ENCODE measurements at places on chromosomes 11 and 22.

- ATAC-seq = peak; percentile 48
Observed at GRCh38 chr11:117807482-117808327, 10.7 kb upstream of the DSCAML1 start.

DNA sequence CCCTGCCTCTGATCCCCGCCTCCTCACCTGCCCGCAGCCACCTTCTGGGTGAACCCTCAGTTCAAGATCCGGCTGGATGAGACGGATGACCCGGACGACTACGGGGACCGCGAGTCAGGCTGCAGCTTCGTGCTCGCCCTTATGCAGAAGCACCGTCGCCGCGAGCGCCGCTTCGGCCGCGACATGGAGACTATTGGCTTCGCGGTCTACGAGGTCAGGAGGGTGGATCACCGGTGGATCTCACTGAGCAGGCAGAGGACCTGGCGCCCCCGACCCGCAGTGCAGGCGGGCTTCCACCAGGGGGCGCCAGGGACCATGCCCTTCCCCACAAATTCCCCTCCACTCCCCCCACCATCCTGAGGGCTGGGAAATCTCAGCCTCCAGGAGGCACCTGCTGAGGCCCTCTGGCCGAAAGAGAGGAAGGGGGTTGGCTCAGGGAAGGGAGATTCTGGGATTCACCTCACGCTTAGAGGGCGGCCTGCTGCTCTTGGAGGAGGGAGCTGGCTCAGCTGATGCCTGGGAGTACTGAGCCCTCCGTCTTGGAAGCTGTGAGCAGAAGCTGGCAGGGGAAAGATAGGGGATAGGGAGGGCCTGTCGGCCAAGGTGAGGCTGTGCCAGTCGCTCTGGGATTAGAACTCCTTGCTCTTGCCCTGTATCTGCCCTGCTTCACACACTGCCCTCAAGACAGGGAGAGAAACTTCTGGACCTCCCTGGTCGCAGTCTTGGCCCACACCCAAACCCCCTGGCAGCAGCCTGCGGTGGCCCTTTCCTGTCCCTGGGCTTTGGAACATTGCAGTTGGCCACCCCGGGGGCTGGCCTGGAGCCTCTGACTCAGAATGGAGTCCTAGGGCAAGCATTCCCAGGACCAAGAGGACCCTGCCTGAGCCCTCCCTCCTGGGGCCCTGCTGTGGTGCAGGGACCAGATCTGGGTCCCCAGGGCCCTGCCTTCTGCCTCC is 23.2 kb downstream of the CAPN1 start:
- ATAC-seq = no peak

DNA sequence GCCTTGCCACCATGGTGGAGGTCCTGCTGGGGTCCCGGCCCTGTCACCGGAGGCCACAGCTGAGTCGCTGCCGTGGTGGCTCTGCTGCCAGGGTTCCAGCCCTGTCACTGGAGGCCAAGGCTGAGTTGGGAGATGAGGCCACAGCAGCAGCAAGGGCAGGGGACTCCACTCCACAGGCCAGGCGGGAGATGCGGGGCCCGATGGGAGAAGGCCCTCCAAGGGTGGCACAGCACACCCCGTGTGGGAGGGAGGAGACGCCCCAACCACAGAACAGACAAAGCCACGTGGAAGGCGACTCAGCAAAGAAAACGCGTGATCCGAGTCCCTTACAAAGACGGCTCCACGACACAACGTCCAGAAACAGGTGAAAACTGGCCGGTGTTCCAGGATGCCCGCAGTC is 159.3 kb downstream of the BRD1 start:
- ATAC-seq = no peak

DNA sequence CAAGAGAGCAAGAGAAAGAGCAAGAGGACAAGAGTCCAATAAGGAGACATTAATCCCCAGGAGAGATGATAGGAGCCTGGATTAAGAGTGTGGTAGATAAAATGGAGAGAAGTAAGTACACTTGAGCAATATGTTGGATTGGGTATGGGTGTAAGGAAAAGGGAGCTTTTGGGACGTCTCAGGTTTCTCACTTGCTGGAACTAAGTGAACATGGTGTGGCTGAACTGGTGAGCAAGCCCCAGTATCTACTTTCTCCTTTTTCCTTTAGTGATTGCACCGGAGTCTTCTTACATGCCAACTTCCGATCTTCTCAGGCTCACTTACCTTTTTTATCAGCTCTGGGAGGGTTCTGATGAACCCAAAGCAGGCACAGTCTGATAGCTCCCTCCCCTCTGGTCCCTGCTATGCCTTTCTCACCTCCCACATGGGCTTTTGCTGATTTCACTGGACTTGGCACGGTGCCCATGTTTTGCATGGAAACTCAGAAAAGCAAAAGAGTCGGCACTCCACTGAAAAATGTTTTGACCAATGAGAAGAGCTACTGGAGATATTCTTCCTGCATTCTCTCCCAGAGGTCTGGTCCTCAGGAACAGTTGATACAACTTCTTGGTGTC is 14.5 kb upstream of the APLNR start:
- ATAC-seq = no peak

DNA sequence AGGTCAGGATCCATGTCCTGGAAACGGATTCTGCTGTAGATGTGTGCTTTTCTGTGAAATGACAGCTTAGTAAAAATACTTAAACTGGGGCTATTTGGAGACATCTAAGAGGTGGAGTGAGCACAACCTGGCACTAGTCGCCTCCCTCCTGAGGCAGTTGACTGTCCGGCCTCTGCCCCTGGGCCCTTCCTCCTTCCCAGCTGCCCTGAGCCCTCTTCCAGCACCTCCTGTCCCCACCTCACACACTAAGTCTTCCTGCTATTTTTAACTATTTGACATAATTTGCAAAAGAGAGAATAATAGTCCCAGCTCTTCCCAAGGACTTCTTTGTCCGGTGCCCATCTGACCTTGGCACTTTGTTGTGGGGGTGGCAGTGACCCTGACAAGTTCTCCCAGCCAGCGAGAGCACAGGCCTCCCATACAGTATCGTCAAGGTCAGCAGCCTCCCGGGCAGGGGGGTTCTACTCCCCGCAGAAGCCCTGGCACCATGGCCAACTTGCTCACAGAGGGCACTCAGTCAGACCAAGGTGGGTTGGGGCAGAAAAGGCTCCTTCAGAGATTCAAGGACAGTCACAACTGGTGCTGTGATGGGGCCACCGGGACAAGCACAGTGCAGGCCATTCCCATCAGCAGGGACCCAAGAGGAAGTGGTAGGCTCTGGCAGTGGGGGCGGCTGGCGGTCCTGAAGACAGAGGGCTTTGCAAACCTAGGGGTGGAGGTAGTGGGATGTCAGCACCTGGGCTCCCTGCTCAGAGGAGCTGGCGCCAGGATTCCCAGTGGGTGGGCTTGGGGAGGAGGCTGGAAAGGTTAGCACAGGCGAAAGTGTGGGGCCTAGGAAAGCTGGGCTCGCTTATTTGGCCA is 5.5 kb upstream of the NEAT1 start:
- ATAC-seq = no peak

DNA sequence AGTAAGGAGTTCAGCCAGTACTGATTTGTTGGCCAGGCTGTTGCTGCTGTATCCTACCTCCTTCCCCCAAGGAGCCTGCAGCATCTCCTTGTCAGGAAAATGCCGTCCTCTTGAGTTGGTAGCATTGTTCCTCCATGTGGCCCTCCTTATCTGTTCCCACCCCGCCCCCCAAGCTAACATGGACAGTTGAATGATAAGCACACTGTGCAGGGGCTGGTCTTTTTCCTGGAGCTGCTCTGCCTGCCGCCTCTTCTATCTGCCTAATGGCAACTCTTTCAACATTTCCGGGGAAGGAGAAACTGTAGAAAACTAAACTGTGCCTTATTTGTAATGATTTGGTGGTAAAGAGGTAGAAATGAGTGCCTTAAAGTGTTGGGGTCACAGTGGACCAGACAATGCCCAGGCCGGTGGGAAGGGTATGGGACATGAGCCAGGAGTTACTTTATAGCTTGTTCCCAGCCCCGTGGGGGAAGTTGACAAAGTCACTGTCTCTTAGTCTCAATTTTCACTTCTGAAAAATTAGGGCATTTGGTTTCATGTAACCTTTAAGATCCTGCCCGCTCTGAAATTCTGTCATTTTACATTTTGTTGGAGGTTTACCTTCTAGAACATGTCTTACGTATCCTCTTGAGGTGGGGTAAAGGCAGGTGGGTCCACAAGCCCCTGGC is 4.5 kb downstream of the FAM118A start:
- no peak for ATAC-seq

Measured in activated CD4-positive, CD25-positive, alpha-beta regulatory T cell treated with anti-CD3 and anti-CD28 coated beads, Interleukin-2, amount 50 U/mL, for 24 hours (primary cell).